ENCODE measurements at places on chromosomes 13 and 19. TPM values are rescaled to one million over a fixed set of nuclear protein-coding genes. Genes with fewer than 3 reads are reported as not detected.
A peak's percentile ranks its signal among the peaks of the same experiment; 100 is the strongest.

TBXA2R gene
- 11.4 TPM for total RNA-seq

DNA sequence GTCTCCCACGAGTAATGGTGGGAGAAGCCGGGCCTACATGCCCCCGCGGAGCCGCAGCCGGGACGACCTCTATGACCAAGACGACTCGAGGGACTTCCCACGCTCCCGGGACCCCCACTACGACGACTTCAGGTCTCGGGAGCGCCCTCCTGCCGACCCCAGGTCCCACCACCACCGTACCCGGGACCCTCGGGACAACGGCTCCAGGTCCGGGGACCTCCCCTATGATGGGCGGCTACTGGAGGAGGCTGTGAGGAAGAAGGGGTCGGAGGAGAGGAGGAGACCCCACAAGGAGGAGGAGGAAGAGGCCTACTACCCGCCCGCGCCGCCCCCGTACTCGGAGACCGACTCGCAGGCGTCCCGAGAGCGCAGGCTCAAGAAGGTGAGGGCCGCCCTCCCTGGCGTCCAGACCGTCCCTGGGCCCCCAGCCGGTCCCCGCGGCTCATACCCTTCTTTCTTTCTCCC, 1.4 kb upstream of the USF2 start:
- DNase-seq, result peak; percentile 40
- peaks cover 16% of the 10 kb centered on the region for H3K4me1 ChIP-seq
- H3K36me3 ChIP-seq, result peaks cover 25% of the 10 kb centered on the region
- H3K4me3 ChIP-seq, result peak overlapping the region; percentile 73
- peak overlapping the region; percentile 76 for H3K27ac ChIP-seq

- no peaks in the 10 kb centered on the region for H3K36me3 ChIP-seq
- no peak overlapping the region for H3K4me3 ChIP-seq
- no peak for DNase-seq
- no peaks in the 10 kb centered on the region for H3K4me1 ChIP-seq
- no peaks in the 10 kb centered on the region for H3K27me3 ChIP-seq
Observed at GRCh38 chr13:69124996-69125395, 982.6 kb upstream of the ATXN8OS start.

DNA sequence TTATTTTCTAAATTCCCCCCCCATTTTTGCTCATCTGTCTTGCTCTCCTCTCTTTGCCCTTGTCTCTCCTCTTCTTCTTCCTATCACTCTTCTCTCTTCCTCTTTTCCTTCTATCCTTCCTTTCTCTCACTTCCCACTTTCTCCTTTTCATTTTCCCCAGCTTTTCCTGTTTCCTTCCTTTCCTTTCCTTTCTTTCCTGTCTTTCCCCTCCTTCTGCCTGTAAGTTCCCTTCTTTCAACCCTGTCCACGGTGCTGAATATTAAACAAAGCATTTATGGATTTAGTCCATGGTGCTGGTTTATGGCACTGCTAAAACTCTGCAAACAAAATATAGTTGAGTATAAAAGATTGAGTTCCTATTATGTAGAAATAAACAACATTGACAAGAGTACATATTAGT, 27.6 kb downstream of the SCEL start:
- DNase-seq, result no peak
- H3K4me3 ChIP-seq, result no peak overlapping the region
- H3K27ac ChIP-seq, result no peak overlapping the region
- H3K4me1 ChIP-seq, result no peaks in the 10 kb centered on the region
- no peaks in the 10 kb centered on the region for H3K27me3 ChIP-seq
- H3K36me3 ChIP-seq, result no peaks in the 10 kb centered on the region

GRCh38 chr19:10976131-10976892, 15.5 kb downstream of the SMARCA4 start:
- no peaks in the 10 kb centered on the region for H3K27me3 ChIP-seq
- no peak for DNase-seq
- H3K36me3 ChIP-seq, result peaks cover 4% of the 10 kb centered on the region
- H3K4me3 ChIP-seq, result no peak overlapping the region
- peaks cover 25% of the 10 kb centered on the region for H3K4me1 ChIP-seq

DNA sequence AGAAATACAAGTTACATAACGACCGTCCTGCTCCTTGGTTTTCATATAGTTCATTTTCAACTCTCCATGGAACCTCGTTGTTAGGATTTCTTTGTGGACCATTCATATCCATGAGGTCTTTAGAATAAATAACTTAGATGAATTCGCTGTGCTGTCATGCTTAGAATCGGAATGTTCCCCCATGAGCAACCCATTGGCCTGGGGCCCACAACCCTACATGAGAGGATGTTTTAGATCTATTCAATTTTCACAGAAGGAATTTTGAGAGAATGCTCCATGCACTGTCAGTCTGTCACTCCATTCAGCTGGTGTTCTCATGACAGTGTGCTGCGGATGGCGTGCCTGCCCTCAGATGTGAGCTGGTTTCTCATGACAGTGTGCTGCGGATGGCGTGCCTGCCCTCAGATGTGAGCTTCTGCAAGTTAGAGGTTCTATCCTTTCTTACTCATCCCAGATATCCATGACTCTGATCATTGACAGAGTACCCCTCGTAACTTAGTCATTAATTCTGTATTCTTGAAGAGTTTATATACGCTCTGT, 1193.1 kb downstream of the EFNB2 start:
- no peaks in the 10 kb centered on the region for H3K4me1 ChIP-seq
- no peak overlapping the region for H3K4me3 ChIP-seq
- H3K27ac ChIP-seq, result no peak overlapping the region
- no peaks in the 10 kb centered on the region for H3K36me3 ChIP-seq
- no peak for DNase-seq

- no peak overlapping the region for H3K4me3 ChIP-seq
- H3K36me3 ChIP-seq, result no peaks in the 10 kb centered on the region
- DNase-seq, result no peak
- peaks cover 59% of the 10 kb centered on the region for H3K27me3 ChIP-seq
- H3K27ac ChIP-seq, result no peak overlapping the region
Observed at GRCh38 chr19:50420127-50420526, 1.4 kb downstream of the SPIB start.
